ENCODE measurements at places on chromosomes 4 and X.

DNA sequence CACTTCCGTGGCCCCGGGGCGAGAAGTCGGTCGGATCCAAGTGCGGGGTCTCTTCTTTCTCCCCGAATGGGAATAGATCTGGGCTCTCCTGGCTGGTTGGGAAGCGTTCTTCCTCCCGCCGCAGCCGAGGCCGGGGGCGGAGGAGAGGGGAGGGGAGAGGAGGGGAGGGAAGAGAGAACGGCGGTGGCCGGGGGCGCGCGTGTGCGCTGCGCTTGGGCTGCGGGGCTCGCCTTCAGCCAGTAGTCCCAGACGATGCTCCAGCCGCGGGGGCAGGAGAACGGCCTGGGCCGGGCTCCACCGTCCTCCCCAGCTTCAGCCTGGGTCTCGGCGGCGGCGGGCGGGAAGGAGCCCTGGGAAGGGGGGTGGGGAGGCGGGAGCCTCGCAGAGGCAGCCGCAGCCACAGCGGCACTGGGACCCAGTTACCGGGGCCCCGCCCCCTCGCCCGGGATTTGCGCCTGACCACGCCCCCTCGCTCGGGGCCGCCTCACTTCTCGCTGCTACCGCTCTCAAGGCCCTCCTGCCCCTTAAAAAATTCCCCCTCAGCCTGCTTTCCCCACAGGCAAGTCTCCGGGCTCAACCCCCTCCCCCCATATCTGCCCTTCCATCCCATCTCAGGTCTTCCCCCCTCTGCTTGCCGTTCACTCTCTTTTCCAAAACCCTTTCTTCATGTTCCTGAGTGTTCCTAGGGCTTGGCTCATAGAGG is at the start of gene FGD1:
Gene FGD1, minus strand, starts transcription at position 421 of the 703 bp plus-strand sequence. CDS start 802 bp downstream, outside the sequence.
- peak; percentile 66 for DNase-seq

DNA sequence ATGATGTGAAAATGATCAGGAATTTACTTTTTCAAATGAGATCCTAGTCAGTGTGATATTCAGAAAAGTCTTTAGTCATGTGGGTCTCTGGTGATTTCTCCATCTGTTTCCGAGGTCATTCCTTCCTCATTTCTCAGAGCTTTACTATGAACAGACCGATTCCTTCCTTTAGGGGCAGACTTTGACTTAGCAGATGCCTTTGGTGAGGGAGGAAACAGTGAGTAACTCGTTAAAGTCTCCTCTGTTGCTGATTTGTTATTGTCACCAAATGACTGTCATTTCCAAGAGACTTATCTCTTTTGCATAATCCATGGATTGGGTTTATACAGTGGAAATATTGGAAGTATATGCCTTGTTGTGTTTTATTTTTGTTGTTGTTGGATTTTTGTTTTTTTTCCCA is 76.2 kb upstream of the CD99 start:
- peak; percentile 83 for DNase-seq

DNA sequence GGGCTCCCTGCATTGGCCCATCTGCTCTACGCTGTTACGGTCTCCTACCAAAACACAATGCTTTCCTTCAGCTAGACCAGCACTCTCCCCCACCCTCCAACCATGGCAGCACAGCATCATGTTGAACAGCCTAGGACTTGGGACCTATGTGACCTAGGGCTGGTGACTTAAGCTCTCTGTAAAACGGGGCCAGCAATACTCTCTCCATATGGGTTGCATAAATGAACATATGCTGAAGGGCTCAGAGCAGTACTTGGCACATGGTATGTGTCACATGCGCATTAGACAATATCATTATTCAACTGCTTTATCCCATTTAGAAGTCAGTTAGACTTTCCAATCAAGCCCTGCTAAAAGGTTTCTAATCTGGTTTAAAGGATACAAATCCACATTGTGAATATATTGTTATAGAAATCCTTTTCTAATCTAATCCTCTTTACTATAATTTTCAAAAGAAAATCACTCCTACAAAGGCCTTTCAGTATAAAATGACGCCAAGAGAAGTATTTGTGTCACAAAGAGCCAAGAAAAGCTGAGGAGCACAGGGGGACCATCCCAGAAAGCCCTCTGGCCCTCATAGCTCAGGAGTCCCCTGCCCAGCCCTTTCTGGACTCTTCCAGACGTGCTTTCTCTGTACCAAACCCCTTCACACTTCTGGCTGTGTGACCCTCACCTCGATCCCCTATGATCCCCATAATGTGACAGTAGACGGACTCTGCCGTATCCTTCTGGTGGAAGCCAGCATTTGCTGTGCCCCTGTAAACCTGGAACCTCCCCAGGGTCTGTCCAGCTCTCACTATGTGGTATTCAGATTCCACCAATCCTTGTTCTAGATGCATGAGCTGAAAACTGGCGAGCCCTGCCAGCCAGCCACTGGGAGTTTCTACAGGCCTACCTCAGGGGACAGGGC is 42.3 kb downstream of the NSG1 start:
- DNase-seq, result no peak

DNA sequence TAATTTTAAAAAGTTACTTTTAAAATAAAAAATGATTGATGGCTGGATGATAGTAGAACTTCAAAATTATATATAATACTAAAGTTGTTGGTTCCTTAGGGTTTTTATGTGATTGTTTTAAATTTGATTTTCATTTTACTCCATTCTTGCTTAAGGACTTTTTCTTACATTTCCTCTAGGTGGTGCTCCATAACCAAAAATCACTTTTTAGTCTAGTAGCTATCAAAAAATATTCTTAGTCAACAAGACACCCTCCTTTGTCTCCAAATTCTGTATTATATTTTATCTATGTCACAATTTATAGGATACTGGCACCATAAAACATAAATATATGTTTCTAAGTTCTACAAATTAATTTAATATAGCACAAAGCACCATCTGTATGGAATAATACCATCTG is 67.2 kb upstream of the BRWD3 start:
- DNase-seq, result peak; percentile 40

DNA sequence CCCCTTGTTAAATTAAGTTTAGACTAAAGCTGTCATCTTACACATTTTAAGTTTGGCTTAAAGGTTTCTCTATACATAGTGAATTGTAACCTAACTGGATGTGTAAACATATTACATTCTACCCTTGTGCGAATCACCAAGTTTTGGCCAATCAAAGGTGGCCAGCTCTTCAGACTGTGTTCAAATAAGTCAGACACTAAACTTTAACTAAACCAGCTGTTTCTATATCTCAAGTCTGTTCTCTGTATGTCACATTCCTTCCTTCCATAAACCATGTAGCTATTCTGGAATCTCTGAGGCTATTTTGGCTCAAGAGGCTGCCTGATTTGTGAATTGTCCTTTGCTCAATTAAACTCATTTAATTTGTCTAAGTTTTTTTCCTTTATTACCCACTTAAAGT is 6.7 kb downstream of the SULT1B1 start:
- DNase-seq, result no peak

DNA sequence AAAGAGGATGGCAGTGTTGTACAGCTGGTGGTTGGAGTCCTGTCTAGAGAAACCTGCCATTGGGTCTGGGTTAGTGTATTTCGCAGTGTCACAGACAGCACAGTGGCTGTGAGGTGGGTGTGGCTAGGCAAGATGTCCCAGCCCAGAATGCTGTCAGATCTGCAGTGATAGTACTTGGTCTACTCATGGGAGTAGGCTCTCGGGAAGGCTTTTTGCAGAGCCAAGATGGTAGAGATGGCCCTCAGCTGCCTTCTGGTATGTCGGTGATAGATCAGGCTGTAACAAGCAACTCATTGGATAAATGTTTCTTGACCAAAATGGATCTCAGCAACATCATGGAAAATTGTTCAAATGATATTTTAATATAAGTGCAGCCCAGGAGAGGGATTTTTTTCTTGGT is 84.3 kb upstream of the WDR1 start:
- DNase-seq, result no peak

- DNase-seq, result no peak
Measured at GRCh38 chr4:55781812-55782211, 37.8 kb upstream of the EXOC1L start.

- no peak for DNase-seq
Measured at GRCh38 chr4:21982087-21982486, 33.5 kb upstream of the KCNIP4 start.

DNA sequence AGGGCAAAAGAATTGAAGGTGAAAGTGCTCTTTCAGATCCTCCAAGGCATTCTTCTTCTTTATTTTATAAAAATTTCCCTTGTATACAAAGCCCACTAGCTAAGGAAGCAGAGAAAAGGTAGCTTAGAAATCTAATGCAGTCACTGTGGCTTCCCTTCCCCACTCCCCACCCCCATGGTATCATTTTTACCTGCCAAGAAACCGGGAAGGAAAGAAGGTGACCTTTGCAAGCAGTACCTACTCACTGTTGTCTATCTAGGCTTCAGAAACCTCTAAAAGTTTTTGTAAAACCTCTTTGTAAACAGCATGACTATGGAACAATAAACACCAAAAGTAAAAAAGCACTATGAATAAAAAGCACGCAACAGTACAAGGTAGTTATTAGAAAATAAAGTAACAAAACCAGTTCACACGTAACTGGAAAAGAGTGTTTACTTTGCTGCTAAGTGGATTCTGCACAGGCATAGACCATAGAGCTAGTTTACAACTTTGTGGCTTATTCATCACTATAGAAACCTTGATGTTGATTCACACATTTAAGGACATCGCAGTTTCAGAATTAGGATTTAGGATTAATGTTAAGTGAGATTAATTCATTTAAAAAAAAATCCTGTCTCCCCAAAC is 109.6 kb upstream of the FTHL17 start:
- DNase-seq, result no peak

DNA sequence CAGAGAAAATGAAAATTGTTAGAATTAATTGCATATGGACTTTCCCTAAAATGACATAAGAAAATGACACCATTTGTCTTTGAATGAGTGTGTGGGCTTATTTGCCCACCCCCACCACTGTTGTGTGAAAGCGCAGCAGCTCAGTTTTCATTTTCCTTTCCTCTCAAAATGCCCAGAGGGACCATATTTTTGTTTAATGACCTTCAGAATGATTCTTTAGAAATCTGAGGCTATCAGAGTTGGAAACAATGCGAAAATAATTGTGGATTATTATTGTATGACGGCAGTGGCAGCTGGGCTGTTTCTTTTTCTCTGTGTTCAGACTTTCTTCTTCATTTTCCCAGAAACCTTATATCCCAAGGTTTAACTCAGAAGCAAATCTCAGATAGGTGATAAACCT is 44.6 kb upstream of the TEX13A start:
- DNase-seq, result no peak

- peak; percentile 77 for DNase-seq
Measured at GRCh38 chr4:168978001-168978700, 31.9 kb downstream of the CBR4 start.

GRCh38 chr4:141248029-141248428 is 27.3 kb downstream of the ZNF330 start:
- DNase-seq, result no peak

DNA sequence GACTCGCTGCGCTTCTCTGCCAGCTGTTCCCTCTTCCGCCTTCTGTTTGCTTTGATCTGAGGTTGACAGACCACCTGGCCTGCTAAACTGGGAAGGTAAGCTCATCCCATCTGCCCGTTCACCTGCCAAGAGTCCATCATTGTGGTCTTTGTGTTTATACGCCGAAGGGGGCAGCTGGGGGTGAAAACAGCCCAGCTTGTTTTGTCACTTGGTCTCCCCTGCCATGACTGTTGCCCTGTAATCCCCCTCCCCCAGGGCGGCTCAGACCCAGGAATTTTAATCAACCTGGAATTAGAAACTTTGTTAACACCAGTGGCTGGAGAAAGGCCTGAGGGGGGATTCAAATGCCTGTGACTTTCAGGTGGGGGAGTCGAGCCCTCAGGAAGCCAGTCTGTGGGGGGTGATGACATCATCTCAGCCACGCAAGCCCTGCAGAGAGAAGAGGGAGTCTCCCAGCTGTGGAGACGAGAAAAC is 333.3 kb downstream of the BCOR start:
- no peak for DNase-seq

DNA sequence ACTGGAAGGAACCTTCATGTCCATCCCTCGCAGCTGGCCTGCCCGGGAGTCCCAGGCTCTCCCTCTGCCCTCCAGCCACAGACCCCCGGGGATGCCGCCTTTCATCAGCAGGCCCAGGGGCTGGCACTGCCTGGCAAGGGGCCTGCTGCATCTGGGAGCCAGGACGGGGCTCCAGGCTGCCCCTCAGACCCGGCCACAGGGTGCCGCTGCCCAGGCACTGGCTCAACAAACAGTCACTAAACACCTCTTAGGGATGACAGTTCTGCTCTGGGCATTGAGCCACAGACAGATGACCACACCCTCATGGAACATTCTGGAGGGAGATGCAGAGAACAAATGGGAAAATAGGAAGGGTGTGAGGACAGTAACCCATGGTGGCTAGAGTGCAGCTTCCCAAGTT is 109.3 kb downstream of the HMX1 start:
- no peak for DNase-seq

DNA sequence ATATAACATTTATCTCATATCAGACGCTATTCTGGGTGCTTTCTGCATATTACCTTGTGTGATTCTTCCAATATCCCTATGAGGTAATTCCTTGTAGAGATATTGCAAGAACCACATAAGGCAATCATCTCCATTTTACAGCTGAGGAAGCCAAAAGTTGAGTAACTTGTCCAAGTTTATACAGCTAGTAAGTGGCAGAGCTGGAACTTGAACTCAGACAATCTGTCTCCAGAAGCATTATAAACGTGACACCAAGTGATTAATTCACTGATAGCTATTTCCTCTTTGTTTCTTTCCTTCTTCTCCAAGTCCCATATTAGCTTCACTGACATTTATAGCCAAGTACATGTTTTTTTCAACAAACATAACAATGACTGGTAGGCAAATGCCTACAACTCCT is 7.3 kb downstream of the EMCN start:
- no peak for DNase-seq

DNA sequence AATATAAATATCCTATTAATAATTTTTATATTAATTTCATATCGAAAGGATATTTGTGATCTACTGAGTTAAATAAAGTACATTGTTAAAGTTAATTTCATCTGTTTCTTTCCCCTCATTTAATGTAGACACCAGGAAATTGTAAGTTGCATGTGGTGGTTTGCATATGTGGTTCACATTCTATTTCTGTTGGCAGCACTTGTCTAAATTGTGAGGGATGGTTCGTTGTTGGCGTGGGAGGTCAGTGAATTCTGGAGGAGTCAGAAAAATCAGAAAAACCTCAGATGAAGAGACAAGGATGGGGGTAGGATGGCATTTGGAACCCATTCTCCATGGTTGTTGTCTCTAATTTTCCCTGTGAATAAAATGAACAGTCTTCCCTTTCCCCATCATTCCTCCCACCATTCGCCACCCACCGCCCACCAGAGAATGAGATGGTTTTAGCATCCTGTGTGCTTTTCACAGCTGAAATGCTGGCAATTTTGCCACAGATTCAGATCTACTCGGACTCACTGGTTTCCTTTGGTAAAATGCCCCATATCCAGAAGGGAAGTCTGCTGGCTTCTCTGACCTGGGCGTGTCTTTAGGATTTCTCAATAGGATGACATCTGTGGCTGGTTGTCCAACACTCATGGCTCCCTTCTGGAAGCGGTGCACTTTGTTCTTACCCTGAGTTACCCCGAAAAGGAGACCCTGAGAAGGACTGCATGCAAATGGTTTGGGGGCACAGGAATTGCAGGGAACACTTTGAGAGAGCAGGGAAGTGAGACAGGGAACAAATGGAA is 52.3 kb downstream of the LGI2 start:
- DNase-seq, result no peak

DNA sequence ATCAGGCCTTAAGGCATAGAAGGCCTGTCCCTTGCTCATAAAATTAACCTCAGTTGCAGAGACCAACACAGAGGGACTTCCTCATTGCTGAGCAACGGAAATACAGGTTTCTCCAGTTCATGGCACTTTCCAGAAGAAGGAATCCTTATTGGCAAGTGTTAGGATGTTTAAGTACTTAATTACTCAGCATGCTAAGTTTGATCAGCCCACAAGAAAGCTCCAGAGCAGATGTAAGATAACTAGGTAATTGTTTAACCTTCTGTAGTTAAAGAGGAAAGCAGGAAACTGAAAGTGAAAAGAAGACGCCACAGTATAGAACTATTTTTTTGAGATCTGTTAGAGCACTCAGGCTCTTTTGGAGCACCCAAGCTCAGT is 33.5 kb downstream of the SMS start:
- DNase-seq, result no peak
